ENCODE measurements at places on chromosomes 6 and 20. TPM values are rescaled to one million over a fixed set of nuclear protein-coding genes. Genes with fewer than 3 reads are reported as not detected.

GRCh38 chr6:50520326-50521266 is 192.7 kb upstream of the TFAP2D start:
- no peak for DNase-seq
- no peak overlapping the region for H3K27ac ChIP-seq
- H3K4me1 ChIP-seq, result no peaks in the 10 kb centered on the region
- H3K36me3 ChIP-seq, result no peaks in the 10 kb centered on the region
- no peaks in the 10 kb centered on the region for H3K27me3 ChIP-seq
- no peak overlapping the region for H3K4me3 ChIP-seq

DNA sequence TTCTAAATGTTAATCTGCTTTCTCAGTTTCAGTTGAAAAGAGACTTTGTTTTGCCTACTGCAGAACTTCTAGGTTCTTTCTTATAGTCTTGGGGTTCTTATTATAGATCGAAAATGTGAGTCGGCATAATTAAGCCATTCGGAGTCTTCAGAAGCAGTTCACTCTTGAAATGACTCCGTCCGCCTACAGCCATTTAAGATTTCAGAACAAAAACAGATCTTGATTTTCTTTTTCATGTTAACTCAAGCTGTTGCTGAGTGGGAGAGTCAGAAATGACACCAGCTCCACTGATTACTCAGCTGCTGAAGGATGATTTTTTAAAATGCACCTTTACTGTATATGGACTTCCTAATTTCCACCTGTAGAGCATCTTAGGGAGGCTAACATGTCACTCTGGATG is 15.9 kb downstream of the PRDM1 start:
- no peaks in the 10 kb centered on the region for H3K4me1 ChIP-seq
- peaks cover 5% of the 10 kb centered on the region for H3K27me3 ChIP-seq
- no peak overlapping the region for H3K27ac ChIP-seq
- DNase-seq, result no peak

- no peaks in the 10 kb centered on the region for H3K4me1 ChIP-seq
- DNase-seq, result no peak
- no peaks in the 10 kb centered on the region for H3K27me3 ChIP-seq
- H3K27ac ChIP-seq, result no peak overlapping the region
- H3K36me3 ChIP-seq, result no peaks in the 10 kb centered on the region
These were observed 25.0 kb upstream of the FAM217A start for GRCh38 chr6:4103929-4104328.

Gene C20orf144
- total RNA-seq, result not detected

Gene SNTA1
- 295 TPM for total RNA-seq

Gene OVOL2
- not detected for total RNA-seq
